T-helper 17 cell (primary cell): ENCODE measurements at places on chromosomes 5 and 9.

GRCh38 chr5:118353970-118354369 lies 634.4 kb downstream of the DTWD2 start:
- no peak for DNase-seq

GRCh38 chr9:83060556-83060955 lies 2.4 kb downstream of the RASEF start:
- DNase-seq: no peak

GRCh38 chr5:111461255-111461671 lies 51.1 kb downstream of the STARD4 start:
- no peak for DNase-seq

DNA sequence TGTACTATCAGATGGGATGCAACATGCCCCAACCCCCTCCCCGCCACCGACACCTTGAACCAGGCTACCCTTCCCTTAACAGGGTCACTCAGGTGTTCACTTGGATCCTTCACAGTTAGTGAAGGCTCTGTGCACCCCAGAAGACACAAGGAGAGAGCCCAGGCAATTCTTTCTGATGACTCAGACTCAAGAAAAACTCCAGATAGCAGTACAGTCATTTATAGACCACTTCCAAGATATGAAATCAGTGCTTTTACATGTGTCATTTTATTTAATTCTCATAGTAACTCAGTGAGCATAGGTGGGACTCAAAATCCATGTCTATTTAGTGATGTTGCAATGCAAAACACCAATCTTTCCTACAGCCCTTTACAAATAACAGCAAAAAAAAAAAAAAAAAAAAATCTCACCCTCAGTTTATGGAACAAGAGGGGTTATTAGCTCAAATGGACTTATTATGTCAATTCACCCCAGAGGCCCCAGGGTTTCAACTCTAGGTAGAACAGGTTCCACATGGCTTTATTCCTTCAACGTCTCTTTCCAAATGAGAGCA lies 71.9 kb downstream of the FOXD1 start:
- DNase-seq: no peak

DNA sequence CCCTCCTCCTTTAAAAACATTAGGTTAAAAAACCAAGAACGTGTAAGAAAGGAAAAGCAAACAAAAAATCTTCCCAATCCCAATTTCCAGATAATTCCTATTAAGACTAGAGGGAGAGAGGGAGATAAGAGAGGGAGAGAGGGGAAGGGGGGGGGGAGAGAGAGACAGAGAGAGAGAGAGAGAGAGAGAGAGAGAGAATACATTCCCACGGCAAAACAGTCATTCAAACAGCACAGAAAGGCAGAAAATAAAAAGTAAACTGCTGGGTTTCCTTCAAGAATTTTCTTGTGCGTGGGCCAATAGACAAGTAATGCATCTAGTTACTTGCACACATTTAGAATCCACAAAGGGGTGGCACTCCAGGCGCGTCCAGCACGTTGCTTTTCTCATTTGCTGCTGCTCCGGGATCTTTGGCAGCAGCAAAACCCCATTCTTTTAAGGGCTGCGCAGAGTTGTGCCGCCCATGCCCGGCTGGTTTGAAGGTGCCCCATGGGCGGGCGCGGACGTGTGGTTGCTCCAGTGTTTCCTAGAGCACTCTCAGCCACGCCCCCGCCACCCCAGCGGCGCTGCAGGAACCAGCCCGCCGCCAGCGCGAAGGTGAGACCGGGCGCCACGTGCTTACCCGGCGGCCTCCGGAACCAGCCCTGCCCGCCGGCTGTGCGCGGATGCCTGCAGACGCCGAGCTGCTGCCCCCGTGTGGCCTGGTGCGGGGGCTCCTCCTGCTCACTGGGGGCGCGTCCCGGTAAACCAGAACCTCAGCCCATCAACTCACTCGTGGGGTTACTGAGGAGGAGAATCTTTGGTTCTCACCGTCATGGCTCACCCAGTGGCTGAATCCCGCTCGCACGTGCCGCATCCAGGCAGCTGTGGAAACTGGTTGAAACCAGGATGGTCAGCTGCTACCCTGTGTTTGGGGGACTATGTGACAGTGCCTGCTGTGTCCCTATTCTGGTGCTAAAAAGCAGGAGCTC lies 44.6 kb downstream of the STC2 start:
- DNase-seq: peak; percentile 22

DNA sequence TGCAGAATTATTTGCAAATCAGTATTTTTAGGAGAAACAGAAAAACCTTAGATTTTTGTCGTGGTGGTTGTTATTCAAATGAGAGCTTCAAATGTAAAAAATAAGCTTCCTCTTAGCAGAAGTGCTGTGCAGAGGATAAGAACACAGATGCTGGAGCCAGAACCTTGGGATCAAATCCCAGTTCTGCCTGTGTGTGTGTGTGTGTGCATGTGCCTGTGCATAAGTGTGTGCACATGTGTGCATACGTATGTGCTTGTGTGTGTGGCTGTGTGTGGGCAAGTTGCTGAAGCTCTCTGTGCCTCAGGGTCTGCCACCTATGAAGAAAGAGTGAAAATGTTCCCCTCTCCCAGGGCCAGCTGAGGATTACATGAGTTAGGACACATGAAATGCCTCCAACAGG lies 8.6 kb downstream of the DAP start:
- no peak for DNase-seq

DNA sequence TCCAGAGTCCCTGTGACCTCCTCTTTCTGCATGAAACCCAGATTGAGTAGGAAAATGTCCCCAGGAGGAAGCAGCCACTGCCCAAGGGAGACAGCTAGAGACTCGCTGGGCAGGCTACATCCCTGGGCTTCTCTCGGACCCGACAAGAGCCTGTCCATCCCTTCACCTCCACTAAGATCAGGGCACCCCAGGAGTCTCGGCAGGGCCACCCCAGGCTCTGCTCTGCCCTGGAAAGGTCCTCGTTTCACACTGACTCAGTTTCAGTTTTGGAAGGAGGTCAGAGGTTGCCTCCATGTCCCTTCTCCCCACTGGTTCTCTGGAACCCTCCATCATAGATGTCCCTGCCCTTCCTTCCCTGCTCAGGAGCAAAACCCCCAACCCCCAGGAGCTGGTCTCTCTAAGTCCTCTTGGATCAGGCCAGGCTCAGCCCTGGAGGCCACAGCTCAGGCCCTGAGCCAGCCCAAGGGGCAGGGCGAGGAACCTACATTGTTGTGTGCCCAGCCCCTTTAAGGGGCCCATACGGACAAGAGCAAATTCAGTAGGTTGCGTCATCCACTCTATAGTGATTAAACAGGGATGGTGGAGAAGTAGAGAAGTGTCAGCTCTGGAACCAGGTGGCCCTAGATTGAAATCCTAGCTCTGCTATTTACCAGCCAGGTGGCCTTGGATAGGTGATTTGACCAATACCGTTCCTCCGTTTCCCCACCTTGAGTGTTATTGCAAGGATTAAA lies 37.4 kb downstream of the C9orf50 start:
- no peak for DNase-seq

DNA sequence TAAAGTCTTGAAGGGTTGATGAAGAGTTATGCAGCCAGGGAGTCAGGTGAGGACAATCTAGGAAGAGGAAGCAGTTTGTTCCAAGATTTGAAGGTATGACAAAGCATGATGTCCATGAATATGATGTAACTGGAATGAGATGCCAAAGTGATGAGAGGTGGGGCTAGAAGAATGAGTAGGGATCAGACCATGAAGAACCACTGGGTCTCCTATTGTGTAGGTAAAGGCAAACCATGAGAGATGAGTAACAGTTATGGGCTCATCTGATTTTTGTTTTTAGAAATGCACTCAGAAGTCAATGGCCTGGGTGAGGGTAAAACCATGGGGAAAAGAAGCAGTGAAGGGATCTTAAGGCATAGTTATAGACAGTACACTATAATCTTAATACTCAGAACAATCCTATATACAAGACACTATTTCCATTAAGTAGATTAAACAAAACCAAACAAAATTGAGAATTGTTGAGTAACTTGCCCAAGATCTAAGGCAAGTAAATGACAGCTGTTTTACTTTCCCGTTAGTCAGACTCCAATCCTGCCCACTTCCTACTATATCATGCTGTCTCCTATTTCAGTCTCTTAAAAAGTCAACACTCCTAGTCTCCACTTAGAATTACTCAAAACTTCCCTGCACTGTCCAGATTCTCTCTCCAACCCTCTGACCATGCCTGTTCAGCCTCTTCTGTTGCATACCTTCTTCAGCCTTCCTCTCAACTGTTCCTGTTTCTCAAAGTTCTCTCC lies 393.8 kb upstream of the MEF2C start:
- DNase-seq: no peak

DNA sequence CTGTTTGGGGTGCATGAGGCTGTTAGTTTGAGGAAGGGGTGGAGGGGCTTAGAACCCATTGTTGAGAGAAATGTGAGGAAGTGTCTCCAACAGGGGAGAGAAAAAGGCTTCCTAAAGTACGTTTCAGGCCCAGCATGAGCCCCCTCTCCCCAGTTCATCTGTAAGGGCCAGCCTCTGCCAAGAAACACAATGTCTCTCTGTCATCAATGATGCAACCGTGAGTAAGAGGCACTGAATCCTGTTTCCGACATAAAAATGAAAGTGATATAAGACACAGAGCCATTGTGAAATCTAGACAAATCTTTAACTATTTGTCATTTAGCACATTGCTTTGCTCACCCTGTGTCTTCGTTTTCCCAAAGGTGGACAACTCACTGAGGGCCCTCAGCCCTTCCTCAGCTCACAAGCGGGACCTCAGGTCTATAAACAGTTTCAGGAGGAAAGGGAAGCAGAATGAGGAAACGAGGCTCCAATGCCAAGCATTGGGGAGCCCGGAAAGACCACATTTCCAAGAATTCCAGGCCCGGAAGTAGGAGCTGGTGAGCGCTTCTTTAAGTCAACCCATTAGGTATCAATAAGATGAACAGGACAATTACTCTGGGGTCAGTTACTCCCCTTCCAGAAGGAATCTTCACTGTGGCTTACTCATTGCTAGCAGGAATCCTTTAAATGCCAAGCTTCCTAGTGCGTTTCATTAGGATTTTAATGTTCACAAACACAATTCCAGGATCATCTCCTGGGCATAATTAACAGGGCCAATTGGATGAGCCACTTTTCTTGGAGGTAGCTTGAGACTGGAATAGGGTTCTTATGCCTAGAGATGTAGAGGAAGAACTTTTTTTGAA lies 59.0 kb upstream of the KLF4 start:
- DNase-seq: no peak

- DNase-seq: no peak
Measured at GRCh38 chr5:124461157-124461556, 285.3 kb downstream of the ZNF608 start.

DNA sequence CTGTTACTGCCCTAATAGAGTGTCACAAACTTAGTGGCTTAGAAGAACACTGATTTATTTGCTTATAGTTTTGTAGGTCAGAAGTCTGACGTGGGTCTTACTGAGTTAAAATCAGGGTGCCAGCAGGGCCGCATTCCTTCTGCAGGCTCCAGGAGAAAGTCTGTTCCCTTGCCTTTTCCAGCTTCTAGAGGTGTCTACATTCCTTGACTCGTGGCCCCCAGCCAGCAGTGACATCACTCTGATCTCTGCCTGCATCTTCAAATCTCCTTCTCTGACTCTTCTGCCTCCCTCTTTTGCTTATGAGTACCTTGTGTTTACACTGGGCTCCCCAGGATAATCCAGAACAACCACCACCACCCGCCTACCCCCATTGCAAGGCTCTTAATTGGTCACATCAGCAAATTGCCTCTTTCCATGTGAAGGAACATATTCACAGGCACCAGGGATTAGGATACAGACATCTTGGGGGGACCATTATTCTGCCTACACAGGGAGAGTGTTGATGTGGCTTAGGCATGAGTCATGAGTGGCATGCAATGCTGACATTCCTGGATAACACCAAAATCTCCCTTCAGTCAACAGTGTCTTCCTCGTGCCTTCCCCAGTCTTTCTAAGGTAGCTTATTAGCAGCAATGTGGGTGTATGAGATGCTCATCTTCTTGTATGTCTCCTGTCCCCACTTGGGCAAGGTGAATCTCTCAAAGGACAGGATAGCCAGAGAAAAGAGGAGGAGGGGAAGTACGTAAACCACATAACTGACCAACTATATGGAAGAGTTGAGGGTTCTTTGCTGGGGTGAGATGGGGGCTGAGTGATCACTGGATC lies 24.4 kb downstream of the CYFIP2 start:
- DNase-seq: no peak

DNA sequence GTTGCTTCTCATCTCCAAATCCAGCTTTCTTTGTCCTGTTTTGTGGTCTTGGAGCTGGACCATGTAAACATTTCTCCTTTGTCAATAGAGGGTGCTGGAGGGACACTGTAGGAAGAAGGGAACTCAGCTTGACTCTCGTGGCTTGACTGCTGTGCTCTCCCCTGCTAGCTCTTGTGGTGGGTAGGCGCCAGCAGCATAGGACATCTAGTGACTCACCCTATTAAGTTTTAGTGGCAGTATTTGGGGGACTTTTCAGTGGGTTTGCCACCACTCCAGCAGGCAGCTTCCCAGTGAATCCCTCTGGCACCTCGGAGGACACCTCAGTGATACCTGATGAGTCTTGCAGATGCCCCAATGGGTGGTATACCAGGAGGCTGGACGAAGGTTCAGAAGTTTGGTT lies 97.8 kb downstream of the TSSK1B start:
- no peak for DNase-seq

DNA sequence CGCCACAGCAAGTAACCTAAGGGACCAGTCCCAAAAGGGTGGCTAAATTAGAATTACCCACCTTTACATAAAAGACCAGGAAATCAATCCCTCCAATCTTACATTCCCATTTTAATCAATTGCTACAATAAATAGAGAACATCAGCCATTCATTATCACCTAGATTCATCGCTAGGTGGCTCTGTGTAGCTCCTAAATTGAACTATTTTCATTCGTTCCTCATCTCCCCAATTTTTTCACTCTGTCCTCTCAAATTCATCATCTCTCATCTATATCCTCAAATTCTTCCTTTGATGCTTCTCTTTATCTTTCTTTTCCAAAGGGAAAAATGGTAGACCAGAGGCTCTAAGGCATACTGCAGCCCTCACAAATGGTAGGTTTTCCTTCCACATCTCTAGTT lies 108.2 kb upstream of the TNC start:
- DNase-seq: no peak

GRCh38 chr9:13088720-13089427 lies 190.6 kb downstream of the MPDZ start:
- no peak for DNase-seq

GRCh38 chr9:137708590-137709284 lies 89.9 kb downstream of the EHMT1 start:
- DNase-seq: no peak

GRCh38 chr5:40278881-40279280 lies 400.8 kb upstream of the PTGER4 start:
- DNase-seq: no peak

DNA sequence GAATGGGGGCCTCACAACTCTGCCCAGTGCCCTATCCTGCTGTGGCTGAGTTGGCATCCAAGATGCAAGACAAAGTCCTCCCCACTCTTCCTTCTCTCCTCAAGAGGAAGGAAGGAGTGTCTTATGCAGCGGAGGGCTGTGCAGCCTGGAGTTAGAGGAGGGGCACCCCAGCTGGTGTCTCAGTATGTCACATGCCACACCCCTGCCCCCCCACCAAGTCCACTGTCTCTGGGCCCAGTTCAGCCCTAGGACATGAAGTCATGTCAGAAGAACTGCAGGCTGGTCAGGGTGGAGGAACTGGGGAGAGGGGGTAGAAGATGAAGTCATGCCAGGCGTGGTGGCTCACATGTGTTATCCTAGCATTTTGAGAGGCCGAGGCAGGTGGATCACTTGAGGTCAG lies 28.0 kb upstream of the SLC28A3 start:
- DNase-seq: no peak
